ENCODE measurements at places on chromosomes 3 and 15. TPM values are rescaled to one million over a fixed set of nuclear protein-coding genes. Genes with fewer than 3 reads are reported as not detected.

DNA sequence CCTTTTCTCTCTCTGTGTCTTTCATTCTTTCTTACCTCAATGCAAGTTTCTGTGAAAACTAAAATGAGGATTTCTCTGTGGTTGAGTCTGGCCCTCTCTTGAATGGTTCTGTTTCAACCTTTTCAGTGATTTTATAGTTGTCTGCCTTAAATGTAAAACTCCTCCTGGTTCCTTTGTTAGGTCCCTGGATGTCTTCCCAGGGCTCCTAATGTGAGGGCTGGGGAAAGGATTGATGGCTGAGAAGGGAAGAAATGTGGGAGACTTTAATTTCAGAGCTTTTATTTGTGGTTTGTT is 90.6 kb upstream of the GRM7 start:
- no peak for DNase-seq

DNA sequence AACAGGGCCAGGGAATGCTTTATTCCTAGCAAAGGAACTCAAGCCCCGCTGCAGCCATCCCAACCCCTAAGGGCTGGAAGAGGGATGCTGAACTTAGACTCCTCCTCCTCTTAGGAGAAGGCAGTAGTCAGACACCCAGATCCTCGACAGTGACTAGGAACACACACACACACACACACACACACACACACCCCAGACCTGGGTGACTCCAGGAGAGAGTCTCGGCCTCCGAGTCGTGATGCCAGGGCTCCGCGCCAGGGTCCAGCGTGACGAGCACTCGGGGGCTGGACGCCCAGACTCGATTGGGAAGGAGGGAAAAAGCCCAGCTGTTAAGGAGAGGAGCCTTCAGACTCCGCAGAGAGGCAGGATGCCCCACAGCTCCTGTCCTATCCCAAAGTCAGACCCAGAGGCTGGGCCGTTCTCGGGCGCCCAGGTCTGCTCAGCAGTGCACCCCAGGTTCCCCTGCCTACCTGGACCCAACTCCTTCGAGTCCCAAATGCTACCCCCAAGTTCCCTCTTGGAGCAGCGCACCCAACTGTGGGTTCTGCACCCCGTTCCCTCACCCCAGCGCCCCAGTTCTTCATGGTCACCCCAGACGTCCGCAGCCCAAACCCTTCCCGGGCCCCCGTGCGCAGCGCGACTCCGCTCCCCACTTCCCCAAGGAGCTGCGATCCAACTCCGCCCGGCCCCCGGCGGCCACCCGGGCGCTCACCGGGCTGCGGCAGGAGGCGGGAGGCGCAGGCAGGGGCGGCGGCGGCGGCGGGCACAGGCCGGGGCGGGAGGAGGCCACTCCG is 421 bp downstream of the BMF start:
- DNase-seq: peak; percentile 42

DNA sequence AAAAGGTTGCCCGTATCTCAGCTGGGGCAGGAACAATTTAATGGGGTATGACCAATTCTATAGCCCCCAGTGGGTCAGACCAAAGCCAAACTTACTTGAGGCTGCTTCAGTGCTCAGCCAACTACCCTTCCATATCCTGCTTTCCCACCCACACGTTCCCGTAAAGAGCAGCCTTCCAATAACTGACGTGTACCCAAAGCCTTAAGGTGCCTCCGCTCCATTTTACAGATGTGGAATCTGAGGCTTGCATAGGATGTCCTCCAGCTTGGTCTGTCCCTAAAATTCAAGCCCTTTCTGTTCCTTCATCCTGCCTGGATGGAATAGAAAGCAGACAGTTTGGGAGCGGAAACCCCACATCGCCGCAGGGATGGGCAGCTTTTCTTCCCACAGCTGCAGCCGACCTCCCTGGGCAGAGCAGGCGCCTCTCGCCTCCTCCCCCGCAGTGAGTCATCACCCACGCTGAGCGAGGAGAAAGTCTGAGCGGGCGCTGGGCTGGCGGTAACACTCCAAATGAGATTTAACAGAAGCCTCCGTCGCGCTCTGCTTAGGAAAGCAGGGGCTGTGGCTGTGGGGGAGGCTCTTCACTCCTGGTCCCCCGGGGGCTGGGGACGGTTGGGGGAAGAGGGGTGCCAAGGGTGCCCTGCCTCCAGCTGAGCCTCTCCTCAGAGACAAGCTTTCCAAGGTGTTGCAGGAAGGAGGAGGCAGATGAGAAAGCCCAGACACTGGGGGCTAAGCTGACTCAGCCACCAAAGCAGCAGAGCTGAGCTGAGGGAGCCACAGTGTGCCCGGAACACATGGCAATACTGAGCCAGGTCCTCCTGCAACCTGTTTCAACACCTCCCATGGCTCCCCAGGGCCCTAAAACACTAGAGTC is 57.8 kb upstream of the HRH1 start:
- DNase-seq: peak; percentile 97

- no peak for DNase-seq
Measured at GRCh38 chr3:143597774-143598652, 250.3 kb downstream of the SLC9A9 start.

GRCh38 chr3:157368171-157368570 is 68.5 kb upstream of the PTX3 start:
- DNase-seq: no peak

- DNase-seq: no peak
Measured at GRCh38 chr3:161602918-161603317, 106.3 kb downstream of the OTOL1 start.

DNA sequence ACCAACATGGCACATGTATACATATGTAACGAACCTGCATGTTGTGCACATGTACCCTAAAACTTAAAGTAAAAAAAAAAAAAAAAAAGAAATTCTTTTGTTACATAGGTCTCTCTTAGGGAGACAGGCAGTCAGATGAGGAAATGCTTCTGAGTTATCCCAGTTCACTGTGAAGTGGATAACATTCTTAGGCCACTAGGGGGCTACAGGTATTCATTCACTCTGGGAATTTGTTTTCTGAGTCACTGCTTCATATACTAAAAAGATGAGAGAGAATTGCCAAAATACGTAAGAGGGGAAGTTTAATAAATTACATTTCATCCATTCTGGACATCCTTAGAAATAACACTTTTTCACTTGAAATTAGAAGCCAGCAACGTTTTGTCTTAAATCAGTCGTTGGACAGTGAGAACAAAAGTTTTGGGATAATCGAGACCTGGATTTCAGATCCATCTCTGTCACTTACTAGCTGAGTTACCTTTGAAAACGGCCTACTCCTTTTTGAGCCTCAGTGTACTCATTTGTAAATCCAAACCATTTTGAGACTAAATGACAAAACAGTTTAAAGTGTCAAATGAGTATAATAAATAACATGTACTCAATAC is 738.4 kb upstream of the ALCAM start:
- peak; percentile 74 for DNase-seq

FETUB gene
- not detected for total RNA-seq

EIF4E3 gene
- total RNA-seq: 3.1 TPM

RPL39L gene
- total RNA-seq: 43.2 TPM

PSTPIP1 gene
- total RNA-seq: not detected

SPTSSB gene
- total RNA-seq: not detected

SLC22A13 gene
- 1.1 TPM for total RNA-seq
